ENCODE measurements at places on chromosomes 16 and 17.

DNA sequence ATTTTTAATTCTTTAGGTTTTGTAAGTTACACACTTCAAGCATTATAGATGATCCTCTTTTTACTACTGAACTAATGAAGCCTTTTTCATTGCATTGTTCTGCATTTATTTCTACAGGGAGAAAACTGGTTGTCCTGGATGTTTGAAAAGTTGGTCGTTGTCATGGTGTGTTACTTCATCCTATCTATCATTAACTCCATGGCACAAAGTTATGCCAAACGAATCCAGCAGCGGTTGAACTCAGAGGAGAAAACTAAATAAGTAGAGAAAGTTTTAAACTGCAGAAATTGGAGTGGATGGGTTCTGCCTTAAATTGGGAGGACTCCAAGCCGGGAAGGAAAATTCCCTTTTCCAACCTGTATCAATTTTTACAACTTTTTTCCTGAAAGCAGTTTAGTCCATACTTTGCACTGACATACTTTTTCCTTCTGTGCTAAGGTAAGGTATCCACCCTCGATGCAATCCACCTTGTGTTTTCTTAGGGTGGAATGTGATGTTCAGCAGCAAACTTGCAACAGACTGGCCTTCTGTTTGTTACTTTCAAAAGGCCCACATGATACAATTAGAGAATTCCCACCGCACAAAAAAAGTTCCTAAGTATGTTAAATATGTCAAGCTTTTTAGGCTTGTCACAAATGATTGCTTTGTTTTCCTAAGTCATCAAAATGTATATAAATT lies 53.0 kb downstream of the TUBD1 start:
- no peak for DNase-seq

GRCh38 chr17:30570596-30571265 lies 93.5 kb downstream of the GOSR1 start:
- DNase-seq: no peak

- DNase-seq: no peak
Observed at GRCh38 chr17:58005031-58005727, 1.9 kb downstream of the SRSF1 start.

DNA sequence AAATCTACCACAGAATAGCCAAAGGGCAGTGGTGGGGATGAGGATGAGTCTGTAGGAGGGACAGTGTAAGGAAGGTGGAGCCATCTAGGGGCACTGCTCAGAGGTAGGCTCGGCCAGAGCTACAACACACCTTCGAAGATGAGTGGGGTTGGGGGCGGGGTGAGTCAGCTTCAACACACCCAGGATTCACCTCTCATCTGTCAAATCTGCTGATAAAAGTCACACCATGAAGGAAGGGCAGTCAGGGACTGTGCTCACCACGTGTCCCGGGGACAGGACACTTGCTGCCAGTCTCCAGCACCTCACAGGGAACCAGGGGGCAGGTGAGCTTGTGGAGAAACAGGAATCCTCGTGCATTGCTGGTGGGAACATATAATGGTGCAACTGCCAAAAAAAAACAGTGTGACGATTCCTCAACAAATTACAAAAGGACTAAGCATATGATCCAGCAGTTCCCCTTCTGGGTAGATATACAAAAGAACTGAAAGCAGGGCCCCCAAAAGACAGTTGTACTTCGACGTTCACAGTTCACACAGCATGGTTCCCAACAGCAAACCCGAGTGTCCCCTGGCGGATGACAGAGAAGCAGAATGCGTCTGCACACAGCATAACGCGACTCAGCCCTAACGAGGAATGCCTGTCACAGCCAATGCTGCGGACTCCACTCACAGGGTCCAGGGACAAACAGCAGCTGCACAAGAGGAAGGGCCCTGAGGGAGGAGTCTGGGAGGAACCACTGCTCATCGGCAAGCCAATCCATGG lies 133.1 kb downstream of the ANKRD11 start:
- peak; percentile 67 for DNase-seq

- no peak for DNase-seq
Observed at GRCh38 chr17:61574542-61575351, 16.3 kb downstream of the NACA2 start.

DNA sequence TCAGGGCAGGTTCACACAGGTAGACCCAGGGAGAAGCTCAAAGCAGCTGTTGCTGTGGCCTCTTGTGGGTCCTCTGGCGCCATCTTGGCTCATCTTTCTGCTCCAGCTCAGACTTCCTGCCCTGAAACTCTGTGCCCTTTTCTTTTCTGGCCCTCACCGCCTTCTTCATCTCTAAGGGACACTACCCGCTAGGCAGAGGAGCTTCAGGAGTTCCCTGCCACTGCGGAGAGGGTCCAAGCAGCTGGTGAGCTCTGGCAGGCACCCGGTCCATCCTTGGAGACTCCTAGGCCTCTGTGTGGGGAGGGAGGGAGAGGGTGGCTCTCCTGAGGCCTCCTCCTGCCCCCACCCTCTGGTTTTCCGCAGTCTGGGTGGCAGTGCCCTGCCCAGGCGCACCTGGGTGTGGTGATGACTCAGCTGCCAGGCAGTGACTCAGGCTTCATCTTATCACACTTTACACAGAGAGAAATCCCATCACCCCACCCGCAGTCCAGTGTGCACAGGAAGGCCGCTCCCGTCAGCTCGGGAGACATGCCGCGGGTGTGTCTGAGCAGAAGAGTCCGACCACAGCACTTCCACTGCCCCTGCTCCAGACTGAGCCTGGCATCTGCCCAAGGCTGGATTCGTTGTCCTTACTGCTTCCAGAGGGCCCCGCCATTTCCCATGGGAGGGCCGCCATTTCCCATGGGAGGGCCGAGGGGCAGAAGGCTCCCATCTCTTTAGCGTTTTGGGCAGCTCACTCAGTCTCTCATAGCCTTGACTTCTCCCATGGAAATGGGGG lies 7.3 kb downstream of the NT5C start:
- peak; percentile 63 for DNase-seq

DNA sequence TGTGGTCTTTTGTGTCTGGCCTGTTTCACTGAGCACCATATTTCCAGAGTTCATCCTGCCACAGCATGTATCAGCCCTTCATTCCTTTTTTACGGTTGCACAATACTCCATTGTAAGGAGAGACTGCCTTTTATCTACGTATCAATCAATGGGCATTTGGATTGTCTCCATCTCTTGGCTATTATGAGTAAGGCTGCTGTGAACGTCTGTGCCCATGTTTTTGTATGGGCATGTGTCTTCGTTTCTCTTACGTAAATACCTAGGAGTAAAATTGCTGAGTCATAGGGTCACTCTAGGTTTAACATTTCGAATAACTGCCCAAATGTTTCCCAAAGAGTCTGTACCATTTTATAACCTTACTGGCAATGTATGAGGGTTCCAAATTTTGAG lies 202.8 kb upstream of the FOXF1 start:
- DNase-seq: no peak

GRCh38 chr16:85522308-85522841 lies 90.7 kb upstream of the GSE1 start:
- no peak for DNase-seq

DNA sequence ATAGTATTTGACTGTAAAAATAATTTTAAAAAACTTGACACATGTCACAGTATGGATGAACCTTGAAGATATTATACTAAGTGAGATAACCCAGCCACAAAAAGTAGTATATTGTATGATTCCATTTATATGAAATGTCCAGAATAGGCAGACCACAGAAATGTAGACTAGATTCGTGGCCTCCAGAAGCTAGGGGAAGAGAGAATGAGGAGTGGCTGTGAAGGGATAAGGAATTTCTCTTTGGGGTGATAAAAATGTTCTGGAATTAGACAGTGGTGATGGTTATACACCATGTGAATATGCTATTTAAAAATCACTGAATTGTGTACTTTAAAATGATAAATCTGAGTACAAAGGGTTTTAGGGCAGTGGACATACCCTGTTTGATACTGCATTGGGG lies 253.1 kb upstream of the DYNLRB2 start:
- no peak for DNase-seq

- no peak for DNase-seq
Observed at GRCh38 chr17:19359151-19359550, 3.4 kb downstream of the B9D1 start.

GRCh38 chr17:36493956-36494355 lies 7.5 kb downstream of the ZNHIT3 start:
- no peak for DNase-seq

- no peak for DNase-seq
Observed at GRCh38 chr16:66569827-66570405, 3.7 kb downstream of the CMTM1 start.

- DNase-seq: no peak
Observed at GRCh38 chr17:50358177-50358576, 12.3 kb downstream of the XYLT2 start.

GRCh38 chr16:57067347-57067746 lies 25.0 kb upstream of the CPNE2 start:
- no peak for DNase-seq

DNA sequence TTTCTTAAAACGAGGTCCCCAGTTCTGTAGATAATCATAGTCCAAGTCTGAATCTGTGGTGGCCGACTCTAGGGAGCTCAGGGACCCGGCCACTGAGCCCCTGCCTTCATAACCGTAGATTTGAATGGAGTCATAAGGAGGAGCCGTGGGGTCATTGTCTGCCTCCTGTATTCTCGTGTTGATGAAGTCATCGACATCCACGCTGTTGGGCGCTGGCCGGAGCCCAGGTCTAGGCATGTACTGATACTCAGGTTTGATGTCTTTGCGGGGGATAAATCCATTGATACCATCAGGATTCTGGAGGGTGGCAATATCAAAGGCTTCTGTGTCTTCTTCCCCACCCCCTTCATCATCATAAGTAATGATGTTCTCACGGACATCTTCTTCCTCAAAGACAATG lies 174.2 kb downstream of the CDH11 start:
- no peak for DNase-seq

- DNase-seq: no peak
Observed at GRCh38 chr16:52572656-52573055, 25.7 kb upstream of the TOX3 start.

GRCh38 chr17:45314741-45315647 lies 1.8 kb downstream of the MAP3K14 start:
- DNase-seq: no peak

DNA sequence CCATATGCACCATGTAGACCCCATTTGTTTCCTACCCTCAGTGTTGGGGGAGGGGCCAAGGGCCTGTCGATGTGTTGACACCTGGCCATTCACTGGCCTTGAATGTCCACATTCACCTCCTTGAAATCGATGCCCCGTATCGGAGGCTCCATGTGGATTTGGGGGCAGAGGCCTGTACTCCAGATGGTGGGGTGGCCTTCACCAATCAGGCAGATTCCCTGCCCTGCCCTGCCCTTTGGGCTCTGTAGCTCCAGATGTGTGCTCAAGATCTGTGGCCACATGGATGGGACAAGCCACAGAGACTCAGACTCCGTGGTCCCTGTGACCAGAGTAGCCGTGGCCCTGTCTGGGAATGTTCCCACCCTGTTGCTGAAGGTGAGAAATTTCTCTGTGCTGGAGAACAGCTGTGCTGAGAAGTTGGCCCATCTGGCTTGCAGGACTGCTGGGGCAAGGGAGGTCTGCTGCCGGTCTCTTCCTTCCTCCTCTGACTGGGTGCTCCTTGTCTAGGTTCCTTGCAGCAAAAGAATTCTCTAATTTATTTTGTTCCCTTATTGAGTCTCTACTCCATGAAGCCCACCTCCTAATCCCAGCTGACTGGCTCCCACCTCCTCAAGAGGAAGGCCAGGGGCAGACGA lies 221.3 kb downstream of the SEC14L1 start:
- peak; percentile 23 for DNase-seq

- DNase-seq: no peak
Observed at GRCh38 chr16:51049678-51050376, 101.2 kb downstream of the SALL1 start.

DNA sequence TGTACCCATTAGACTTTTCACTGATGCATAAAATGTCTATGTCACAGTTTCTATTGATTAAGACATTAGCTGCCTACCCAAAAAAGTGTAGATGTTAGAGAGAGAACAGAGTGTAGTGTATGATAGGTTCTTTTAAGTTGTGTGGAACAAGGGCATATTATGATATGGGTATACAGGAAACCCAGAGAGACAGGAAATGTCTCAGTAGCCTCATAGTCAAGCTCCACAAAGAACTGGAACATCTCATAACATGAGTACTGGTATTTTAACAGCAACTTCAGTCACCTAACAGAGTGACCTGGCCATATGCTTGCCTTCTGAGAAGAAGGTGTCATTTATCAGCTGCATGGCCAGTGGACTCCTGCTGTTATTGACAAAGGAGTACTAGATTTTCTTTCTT lies 128.1 kb downstream of the RGS9 start:
- DNase-seq: no peak

GRCh38 chr16:67803894-67804293 lies 2.5 kb downstream of the RANBP10 start:
- DNase-seq: no peak

DNA sequence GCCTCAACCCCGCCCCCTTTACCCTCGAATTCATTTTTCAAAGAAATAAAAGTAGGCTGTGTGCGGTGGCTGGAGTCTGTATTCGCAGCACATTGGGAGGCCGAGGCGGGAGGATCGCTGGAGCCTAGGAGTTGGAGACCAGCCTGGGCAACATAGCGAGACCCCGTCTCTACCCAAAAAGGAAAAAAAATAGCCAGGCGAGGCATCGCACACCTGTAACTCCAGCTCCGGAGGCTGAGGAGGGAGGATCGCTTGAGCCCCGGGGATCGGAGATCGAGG lies 671 bp upstream of the TOP2A start:
- DNase-seq: peak; percentile 51

DNA sequence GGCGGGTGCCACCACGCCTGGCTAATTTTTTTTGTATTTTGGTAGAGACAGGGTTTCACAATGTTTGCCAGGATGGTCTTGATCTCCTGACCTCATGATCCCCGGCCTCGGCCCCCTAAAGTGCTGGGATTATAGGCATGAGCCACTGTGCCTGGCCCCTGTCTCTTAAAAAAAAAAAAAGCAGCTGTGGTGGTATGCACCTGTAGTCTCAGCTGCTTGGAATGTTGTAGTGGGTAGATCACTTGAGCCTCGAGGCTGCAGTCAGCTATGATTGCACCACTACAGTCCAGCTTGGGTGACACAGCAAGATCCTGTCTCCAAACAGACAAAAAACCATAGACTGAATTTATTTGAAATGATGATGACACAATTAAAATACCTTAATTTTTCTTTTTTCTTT lies 24.3 kb downstream of the CDK12 start:
- no peak for DNase-seq

DNA sequence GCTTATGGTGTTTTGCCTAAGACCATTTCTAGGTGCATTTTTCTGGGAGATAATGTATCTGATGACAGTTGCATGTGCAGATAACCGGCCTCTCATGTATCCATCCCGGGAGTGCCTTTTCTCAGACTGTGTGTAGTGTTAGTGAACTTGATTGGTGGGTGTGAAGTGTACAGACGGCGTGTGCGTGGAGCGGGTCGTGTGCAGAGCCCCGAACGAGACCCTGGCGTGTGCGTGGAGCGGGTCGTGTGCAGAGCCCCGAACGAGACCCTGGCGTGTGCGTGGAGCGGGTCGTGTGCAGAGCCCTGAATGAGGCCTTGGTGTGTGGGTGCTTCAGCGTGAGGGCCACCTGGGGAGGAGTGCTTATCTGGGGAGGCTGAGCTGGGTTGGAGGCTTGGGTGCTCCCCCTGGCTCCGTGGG lies 28.9 kb upstream of the ZNF750 start:
- no peak for DNase-seq

- DNase-seq: no peak
Observed at GRCh38 chr17:51527225-51527982, 267.1 kb downstream of the UTP18 start.
